Sigmoid colon (tissue), 7 donors: ENCODE measurements at places on chromosomes 16 and 17.

DNA sequence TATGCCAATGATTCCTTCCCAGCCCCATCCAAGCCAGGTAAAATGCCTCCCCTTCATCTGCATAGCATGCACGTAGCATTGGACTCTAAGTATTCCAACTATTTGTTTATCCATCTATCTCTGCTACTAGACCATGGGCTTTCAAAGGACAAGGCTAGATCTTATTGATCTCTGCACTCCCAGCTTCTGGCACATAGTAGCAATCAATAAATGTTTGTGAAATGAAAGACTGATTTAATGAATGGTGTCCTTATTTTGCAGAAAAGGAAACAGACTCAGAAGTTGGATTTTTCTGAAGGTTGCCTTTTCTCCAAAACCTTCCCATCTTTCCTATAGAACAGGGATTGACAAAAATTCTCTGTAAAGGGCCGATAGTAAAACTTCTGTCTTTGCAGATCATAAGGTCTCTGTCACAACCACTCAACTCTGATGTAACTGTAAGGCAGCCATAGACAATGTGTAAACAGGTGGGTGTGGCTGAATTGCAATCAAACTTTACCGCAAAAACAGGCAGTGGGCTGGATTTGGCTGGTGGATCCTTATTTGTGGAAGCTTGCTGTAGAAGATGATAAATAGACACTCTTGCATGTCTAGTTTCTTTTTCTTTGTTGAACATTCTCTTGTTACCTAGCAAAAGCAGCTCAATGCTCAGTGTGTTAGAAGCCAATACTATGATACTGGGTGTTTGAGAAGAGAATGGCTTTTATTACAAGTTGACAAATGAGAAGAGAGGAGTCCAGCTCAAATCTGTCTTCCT lies 7.6 kb upstream of the CMTR2 start:
- no peaks in the 10 kb centered on the region for H3K36me3 ChIP-seq
- H3K4me1 ChIP-seq = no peaks in the 10 kb centered on the region
- H3K27ac ChIP-seq = no peak overlapping the region
- H3K4me3 ChIP-seq = no peak overlapping the region
- no peak for DNase-seq

- H3K27ac ChIP-seq = no peak overlapping the region
- H3K4me3 ChIP-seq = no peak overlapping the region
Measured at GRCh38 chr16:19784183-19784736, 66.2 kb downstream of the IQCK start.

DNA sequence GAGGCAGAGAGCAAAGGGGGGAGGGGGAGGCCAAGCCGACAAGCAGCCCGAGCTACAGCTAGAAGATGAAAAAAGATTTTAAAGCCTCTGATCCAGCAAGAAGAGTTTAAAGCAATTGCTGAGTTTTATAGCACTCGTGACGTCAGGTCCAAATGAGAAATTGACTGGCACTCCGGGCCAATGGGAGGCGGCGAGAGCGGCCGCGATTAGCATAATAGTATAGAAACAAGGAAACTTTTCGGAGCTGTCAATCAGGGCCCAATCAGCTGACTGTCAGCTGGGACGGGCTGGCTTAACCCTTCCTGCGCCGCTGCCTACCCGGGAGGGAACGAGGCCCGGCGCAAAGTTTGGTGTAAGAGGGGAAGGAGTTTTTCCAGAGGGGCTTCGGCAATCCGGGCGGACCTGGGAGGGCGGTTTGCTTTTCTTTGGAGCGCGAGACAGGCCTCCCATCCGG lies at the start of gene MAF:
TSS of gene MAF (minus strand) at position 100 of the 454 bp plus-strand sequence. CDS start 835 bp downstream, outside the sequence.
- H3K4me1 ChIP-seq = peaks cover 12% of the 10 kb centered on the region
- H3K4me3 ChIP-seq = peak within 1 kb of the TSS; percentile 45
- no peaks in the 10 kb centered on the region for H3K27me3 ChIP-seq
- peak within 1 kb of the TSS; percentile 89 for H3K27ac ChIP-seq
- peak; percentile 95 for DNase-seq
- H3K36me3 ChIP-seq = no peaks in the 10 kb centered on the region

DNA sequence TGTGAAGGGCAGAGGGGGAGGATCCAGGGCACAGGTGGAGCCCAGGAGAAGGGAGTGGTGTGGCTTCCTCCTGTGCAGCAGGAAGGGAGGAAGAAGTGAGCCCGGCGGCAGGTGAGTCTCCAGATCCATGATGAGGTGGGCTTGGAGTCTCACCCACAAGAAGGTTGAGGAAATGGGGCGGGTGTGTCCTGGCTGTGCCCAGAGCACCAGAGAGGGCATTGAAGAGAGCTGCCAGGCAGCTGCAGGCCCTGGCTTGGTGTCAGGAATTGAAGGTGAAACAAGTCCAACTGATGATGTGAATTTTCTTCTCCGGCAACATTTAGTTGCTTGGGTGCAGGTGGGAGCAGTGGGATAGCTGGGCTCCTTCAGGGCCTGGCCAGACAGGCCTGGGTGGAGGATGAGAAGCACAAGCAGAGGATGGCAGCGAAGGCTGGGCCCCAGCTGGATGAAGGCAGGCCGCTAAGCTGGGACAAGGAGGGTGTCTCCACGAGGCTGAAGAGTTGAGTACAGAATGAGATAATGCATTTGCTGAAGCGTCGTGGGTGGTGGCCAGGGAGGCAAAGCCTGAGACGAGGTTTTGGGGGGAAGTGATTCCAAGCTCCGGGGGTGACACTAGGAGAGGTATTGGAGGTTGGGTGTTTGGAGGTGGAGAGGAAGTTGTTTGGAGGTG lies 18.3 kb downstream of the NT5M start:
- H3K4me3 ChIP-seq = no peak overlapping the region
- H3K4me1 ChIP-seq = no peaks in the 10 kb centered on the region
- H3K36me3 ChIP-seq = no peaks in the 10 kb centered on the region
- H3K27me3 ChIP-seq = no peaks in the 10 kb centered on the region
